Stimulated activated CD8-positive, alpha-beta memory T cell treated with anti-CD3 and anti-CD28 coated beads, Interleukin-7, amount 100 ng/mL, for 1 hour (primary cell): ENCODE measurements at places on chromosomes 2 and 18.

- DNase-seq, result no peak
Measured at GRCh38 chr2:192327576-192327975, 132.8 kb upstream of the TMEFF2 start.

GRCh38 chr2:165453561-165454094, 15.9 kb upstream of the CSRNP3 start:
- no peak for DNase-seq

DNA sequence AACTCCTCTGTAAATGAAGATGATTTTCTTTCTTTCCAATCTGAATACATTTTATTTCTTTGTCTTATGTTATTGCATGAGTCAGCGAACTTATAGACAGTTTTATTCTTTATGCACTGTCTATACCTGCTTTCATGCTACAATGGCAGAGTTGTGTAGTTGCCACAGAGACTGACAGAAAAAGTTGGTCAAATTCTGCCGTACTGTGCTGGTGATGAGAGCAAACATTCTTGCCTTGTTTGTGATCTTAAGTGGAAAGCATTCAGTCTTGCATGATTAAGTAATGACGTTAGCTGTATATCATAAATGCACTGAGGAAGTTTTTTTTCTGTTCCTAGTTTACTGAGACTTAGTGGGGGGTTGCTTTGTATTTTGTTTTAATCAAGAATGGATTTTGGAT, 32.9 kb downstream of the ZC3H15 start:
- DNase-seq, result no peak

GRCh38 chr2:54347622-54348021, 91.6 kb upstream of the TSPYL6 start:
- DNase-seq, result no peak

GRCh38 chr2:145655165-145655765, 1135.3 kb upstream of the ZEB2 start:
- DNase-seq, result no peak

DNA sequence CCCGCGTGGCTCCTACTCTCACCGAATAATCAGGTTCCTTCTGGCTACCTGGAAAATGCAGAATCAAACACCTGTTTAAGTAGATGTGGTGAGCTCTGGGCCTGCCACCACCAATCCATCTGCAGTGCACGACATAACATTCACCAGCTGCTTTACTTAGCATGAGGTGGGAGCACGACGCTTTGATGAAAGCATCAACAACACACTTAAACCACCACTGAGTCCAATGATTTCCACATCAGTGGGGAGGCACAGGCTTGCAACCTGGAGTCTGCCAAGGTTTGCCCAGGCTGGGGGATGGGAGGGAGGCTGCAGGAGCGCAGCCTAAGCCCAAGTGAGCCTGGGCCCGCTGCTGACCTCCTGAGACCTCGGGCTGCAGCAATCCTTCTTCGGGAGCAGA, 415.5 kb downstream of the MEIS1 start:
- DNase-seq, result no peak

- DNase-seq, result no peak
Measured at GRCh38 chr2:22897428-22897827, 487.6 kb upstream of the KLHL29 start.

DNA sequence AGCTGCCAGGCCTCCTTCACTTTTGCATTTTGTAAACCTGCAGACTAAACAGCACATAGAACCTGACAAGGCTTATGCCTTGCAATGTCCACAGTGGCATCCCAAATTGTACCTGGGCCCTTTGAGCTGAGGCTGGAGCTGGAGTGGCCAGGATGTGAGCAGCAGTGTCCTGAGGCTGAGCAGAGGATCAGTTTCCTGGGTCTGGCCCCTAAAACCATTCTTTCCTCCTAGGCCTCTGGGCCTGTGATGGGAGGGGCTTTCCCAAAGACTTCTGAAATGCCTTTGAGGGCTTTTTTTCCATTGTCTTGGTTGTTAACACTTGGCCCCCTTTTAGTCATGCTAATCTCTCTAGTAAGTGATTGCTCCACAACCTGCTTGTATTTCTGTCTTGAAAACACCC, 32.8 kb downstream of the FSIP2 start:
- DNase-seq, result no peak

GRCh38 chr2:66862885-66863650, 428.1 kb downstream of the MEIS1 start:
- DNase-seq, result no peak

- no peak for DNase-seq
Measured at GRCh38 chr18:37854396-37854795, 288.8 kb upstream of the CELF4 start.

DNA sequence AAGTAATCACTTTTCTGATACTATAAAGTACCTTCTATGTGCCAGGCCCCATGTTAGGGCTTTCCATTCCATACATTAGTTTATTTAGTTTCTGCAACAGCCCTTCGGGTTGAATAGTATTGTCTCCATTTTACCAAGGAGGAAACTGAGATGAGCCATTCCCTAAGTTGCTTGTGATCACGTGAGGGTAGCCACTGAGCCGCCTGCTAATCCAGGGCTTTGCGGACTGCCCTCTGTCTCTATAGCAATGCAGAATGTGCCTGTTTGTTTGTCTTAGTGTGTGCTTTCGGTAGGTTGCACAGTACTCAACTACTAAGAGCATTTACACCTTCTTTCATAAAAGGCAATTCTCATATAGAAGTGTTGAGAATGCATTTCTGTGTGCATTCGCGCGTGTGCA, 5.0 kb downstream of the EMILIN2 start:
- DNase-seq, result no peak

GRCh38 chr18:23757437-23757733, 68.1 kb downstream of the LAMA3 start:
- DNase-seq, result no peak

DNA sequence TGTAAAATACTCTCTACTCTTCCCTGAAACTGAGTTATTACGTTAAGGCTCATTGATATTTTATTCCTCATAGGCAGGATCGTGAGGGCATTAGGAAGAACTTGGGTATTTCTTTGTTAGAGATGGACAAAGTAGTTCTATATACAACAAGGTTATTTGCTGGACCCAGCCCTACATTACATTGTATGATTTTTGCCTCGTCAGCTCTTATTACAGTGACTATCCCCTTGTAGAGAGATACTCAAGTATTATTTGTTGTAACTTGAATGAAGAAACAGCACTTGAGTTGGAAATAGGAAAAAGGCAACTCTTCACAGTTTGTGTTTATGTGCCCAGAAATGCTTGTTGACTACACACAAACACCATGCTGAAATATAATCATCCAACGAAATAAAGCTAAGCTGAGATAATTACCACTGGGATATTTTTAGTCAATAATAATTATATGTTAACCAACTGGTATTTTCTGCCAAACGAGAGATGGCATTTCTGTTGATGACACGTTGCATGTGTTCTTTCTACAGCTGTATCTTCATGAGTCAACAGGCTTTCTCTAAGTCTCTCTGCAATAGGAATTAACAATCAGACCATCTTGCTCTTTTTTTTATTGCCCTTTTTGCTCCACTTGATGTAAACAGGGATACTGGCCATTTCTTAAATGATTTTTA, 947.6 kb downstream of the DPP10 start:
- DNase-seq, result no peak

DNA sequence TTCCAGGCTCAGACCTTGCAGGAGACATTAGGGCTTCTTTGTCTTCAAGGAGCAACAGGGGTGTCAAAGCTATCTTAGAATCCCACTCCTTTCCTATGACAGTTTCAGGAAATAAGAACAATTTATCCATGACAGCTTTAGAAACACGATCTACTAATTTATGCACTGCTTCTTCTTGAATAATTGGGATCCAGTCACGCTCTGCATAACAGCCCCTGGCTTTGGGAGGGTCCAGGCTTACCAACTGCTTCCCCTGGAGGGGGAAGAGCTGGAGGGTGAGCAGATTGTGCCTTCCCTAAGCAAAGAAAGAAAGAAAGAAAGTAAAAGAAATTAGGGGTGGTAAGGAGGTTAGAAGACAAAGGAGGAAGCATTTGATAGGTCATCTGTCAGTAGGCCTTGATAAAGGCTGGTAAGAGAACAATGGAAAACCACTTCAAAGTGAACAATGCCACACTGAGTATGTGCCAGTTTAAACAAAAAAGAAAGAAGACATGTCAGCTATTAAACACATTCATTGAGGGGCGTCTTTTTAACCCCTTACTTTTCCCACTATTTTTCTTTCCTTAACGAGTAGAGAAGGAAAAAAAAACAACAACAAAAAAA, 327.6 kb downstream of the DCC start:
- DNase-seq, result no peak

DNA sequence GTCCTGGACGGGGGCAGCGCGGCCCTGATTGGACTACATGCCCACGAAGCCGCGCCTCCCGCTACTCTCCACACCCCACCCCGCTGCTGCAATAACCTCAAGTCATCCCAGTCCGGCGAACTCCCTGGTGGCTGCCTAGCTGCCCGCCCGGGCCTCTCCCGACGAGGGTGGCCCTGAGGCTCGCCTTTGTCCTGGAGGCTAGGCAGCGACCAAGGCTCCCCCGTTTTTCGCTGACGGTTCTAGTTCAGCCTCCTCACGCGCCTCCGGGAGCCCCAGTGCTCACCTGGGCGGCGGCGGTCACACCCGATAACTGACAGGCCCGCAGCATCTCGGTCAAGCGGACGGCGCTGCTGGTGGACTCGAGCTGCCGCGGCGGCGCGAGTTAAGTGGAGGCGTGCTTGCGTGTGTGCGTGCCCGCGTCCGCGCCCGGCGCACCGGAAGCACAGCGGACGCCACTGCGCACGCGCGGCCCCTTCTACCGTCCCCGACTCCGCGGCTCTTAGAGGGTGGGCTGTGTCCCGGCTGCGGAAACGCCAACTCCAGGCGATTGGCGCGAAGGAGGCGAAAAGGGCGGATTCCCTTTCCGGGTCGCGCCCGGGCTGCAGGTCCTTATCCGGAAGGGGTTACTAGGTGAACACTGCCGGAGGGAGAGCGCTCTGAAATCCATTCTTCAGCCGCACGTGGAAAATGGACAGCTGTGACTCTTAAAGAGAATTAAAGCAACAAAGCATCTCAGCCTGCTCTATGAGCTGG, at the start of gene IMMT:
Gene IMMT (minus strand): TSS at position 408 of the 753 bp plus-strand sequence. CDS start 80 bp downstream, at position 328.
- DNase-seq, result peak; percentile 76

GRCh38 chr2:161165811-161166210, 5.6 kb downstream of the TANK start:
- no peak for DNase-seq

DNA sequence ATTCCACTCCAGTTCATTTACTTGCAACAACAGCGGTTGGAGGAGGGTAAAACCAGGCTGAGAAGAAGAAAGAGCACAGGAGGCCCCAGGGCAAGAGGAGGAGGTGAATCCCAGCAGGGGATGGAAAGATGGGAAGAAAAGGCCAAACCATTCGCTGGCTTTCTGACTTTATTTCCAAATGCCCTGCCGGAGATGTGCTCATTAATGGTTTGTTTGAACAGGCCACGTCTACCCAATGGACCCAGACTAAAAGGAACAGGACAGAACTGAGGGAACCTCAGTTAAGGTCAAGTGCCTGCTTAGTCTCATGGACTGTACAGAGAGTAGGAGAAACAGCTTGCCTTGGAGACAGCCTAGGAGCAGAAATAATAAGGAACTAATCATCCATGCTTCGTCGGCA, 121.6 kb upstream of the NDUFV2 start:
- DNase-seq, result no peak

GRCh38 chr2:230677201-230677946, 35.3 kb upstream of the CAB39 start:
- no peak for DNase-seq

GRCh38 chr2:239061121-239061666, 213.3 kb downstream of the TWIST2 start:
- DNase-seq, result no peak

- DNase-seq, result no peak
Measured at GRCh38 chr2:175935289-175936181, 66.5 kb downstream of the LNPK start.

GRCh38 chr2:224952936-224953657, 89.2 kb downstream of the DOCK10 start:
- DNase-seq, result no peak

- DNase-seq, result no peak
Measured at GRCh38 chr2:198991431-198991830, 466.3 kb downstream of the SATB2 start.

GRCh38 chr2:107712857-107713256, 113.8 kb upstream of the RGPD4 start:
- no peak for DNase-seq

DNA sequence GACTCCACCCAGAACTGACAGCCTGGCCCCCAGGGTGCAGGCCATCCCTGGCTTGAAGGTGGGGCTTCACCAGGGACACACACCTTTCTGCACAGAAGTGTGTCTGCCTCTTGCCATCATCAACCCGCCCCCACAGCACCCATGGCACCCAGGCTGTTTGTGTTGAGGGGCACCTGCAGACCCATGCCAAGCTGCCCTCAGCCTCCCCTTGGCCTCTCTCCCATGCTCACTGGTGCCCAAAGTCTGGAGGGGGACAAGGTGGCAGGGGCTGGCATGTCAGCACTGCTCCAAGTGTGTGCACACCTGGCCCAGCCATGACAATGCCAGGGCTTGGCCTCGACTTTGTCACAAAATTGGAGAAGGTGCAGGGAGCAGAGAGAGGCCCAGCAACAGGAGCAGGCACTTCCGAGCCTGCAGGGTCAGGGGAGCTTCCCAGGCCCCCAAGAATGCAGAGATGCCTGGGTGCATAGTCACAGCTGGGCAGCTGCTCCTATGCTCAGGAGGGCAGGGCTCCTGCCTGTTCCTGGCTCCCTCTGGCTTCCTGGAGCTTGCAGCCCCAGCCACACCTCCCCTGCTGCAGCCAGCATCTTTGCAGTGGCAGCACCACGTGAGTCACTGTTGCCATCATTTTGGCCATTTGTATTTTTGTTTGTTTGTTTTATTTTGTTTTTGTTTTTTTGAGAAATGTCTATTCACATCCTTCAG, 280.6 kb upstream of the UBE2E3 start:
- DNase-seq, result no peak

DNA sequence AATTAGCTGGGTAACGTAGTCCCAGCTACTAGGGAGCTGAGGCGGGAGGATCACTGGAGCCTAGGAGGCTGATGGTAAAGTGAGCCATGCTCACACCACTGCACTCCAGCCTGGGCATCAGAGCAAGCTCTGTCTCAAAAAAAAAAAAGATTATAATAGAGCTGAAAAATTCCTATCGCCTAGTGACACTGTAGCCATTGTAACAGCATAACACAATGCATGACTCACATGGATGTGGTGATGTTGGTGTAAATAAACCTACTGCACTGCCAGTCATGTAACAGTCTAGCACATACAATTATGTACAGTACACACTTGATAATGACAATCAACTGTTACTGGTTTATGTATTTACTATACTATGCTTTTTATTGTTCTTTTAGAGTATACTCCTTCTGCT, 39.6 kb downstream of the MGAT4A start:
- no peak for DNase-seq

- DNase-seq, result no peak
Measured at GRCh38 chr2:133888621-133889219, 320.5 kb upstream of the NCKAP5 start.
